Suprapubic skin (tissue), 4 donors: ENCODE measurements at places on chromosomes 3 and 15.

DNA sequence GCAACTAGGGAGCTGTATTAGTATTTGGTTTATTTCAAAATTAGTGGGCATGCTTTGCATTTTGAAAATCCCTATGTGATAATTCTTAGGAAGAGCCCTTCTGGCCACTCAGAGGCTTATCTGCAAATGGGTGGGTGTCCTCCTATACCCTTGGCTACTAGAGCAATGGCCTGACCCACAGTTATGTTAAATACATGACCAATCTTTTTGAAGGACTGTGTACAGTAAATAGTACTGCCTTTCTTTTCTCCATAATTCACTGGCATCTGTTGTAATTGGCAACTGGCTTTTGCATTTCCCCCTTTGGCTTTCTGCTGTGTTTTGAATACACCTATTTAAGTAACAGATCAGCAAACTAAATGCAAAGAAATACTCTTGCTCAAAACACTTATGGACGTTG is 175.4 kb downstream of the ANXA2 start:
- DNase-seq = no peak

DNA sequence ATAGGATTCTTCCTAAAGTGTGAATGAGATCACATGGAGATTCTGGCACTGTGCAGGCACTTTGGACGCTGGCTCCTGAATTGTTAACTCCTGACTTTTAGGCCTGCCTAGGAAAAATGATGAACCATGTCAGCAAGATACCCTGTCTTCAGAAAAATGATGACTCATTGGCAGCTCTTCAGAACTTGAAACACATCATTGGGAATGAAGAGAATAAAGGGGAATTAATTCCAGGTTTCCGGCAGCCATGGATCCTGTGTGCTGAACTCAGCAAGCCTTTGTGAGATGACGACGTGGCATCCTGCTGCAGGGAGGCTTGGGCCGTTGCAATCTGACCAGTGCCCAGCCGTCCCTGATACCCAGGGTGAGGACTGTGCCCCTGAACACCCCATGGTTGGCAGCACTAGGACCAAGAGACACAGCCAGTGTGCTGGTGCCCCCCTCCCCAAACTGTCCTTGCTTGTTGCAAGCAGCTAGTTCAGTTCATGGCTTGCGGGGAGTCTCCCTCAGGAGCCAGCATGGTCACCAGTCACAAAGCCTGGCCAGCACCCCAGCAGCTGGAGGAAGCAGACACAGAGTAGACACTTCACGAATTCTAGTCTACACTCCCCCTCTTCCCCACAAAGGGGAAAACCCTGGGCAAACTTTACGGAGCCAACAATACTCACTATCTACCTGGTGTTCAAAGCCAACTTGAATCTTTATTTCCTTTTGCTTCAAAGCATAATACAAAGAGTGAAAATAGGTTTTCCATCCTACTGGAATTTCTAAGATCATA is 7.8 kb upstream of the LIPC start:
- no peak for DNase-seq

DNA sequence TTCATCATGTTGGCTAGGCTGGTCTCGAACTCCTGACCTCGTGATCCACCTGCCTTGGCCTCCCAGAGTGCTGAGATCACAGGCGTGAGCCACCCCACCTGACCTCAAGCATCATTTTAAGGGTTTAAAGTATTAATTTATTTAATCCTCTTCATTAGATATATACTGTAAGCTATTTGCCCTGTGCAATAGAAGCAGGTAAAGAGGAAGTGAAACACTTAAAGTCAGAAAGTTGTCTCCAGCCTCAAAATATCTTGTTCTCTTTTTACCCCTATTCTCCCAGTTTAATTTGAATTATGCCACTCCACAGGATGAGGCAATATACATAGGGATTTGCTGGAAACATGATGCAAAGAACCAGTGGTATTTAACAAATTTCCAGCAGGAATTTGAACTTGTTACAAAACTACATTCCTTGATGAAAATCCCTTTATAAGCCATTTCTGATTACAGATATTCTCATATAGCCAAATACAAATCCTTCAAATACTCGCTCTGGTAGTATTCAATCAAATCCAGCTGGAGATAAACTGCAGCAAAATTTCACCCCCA is 2.0 kb downstream of the NDUFB5 start:
- DNase-seq = no peak

GRCh38 chr15:39340903-39341645 is 239.8 kb upstream of the THBS1 start:
- DNase-seq = no peak

GRCh38 chr15:85639752-85640381 is 154.9 kb downstream of the KLHL25 start:
- no peak for DNase-seq

DNA sequence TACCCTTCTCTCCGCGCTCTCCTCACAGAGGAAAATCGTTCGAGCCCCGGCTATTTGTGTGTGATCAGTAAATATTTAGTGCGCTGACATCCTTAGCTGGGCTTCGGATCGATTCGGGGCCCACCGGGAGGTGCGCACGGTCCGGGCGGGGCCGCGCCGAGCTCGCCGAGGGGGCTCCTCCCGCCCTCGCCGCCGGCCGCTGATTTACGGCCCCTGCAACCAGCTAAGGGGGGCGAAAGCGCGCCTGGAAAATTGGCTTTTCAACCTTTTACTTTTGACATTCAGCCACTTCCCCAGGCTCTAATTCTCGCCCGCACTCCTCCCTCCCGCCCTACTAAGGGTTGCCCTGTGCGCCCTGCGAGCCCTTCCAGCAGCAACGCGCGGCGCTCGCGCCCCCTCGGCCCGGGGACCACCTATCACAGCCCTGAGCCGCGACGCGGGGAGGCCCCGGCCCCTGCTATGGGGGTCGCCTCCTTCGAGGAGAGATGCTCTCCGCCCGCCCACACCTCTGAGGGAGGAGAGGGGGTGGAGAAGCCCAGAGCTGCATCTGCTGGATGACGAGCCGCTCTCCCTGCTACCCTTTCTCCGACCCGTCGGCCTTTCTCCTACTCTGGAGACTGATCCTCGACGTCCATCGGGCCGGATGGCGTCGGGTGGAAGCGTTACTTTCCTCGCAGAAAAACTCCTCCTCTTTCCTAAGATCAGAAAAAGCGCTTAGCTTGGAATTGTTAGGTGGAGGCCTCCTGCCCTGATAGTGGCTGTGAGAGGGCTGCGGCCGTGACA is 7.8 kb upstream of the NR2F2 start:
- no peak for DNase-seq

GRCh38 chr3:9135930-9136525 is 113.4 kb downstream of the SRGAP3 start:
- no peak for DNase-seq

GRCh38 chr15:90645873-90646575 is 71.1 kb upstream of the BLM start:
- no peak for DNase-seq

DNA sequence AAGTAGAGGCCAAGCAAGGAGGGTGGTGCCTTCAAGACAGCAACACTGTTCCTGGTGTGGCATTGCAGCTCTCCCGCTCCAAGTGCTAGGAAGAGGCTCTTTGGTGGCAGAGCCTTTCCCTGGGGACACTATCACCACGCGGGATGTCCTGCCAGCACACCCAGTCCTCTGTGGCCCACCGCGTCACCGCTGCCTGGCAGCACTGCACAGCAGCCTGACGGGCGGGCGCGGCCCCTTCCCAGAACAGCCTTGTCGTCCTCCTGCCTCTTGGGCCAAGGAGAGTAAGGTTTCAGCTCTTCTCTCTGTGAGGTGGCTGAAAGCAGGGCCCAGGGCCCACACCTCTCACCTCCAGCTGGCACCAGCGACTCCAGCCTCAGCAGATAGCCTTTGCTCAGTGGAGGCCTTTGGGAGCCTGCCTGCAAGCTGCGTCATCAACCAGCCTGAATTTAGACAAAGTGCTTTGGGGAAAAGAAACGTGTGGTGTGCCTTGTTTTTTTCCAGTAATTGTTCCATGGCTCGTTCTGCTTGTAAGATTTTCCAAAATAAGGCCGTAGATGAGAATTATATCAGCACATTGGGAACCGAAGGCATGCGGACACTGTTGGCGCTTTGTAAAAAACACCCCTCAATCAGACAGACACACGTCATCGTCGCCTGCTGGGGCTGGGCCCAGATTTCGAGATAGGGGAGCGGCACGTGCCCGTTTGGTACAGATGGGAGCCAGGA is 65.0 kb downstream of the AAGAB start:
- DNase-seq = no peak

DNA sequence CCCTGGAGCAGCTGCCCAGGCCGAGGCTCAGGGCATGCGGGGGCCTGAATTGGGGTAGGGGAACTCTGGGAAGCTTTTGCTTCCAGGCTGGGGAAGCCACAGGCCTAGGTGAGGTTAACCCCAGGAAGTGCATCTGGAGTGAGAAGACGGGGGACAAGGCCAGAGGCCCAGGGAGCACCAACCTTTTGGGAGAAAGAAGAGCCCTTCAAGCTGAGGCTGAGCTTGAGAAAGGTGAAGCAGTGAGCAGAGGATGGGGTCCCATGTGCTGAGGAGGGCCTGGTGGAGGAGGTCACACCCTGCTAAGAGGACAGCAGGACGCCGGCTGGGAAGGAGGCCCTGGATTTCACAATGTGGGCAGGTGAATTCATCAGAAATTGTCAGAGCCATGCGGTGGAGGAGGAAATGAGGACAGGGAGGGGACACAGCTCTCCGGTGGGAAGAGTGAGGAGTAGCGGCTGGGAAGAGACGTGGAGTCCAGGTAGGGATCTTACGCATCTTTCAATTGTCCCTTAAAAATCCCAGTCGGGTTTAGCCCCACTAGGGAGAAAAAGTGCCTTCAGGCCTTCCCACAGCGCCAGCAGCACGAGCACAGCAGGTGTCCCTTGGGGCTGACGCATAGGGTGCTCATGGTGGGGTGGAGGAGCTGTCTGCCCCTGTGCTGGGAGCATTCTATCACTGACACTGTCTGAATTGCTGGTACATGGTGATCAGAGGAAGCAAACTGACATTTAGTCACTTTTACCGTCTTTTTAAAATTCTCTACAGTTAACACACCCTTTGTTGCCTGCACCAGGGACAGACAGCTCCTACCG is 50.9 kb downstream of the HCN4 start:
- no peak for DNase-seq

DNA sequence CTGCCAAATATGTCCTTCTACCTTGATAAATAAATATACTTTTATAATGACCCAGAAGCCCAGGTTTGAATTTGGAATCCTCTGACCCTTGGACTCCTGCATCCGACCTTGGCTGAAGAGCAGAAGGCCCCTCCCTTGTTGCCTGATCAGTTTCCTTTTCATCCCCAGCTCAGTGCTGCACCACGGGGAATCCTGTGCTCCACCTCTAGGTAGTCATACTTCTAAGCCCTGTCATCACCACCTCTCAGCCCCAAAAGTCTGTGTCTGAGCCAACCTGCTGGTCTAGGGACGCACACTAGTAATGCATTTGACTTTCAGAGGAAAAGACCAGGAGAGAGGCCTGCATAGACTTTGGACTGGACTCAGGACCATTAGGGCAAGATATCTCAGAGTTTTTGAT is 310.6 kb downstream of the NLGN1 start:
- no peak for DNase-seq

- DNase-seq = no peak
These were observed 112.5 kb downstream of the IGF2BP2 start for GRCh38 chr3:185712337-185712736.

DNA sequence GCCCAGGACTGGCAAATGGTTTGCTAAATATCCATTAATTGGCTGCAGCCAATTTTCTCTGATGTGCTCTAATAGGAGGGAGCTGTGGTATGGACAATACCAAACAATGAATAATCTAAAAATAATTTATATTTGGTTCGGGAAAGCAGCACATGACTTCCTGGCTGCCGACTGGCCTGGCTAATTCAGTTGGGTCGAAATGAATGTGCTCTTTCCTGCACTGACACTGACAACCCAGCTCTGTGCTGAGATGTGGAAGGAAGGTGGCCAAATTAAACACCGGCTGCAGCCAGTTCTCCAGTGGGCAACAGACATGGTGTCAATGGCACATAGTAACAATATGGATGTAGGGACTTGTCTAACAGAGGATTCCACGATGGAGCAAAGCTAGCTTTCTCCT is 21.1 kb upstream of the COLQ start:
- no peak for DNase-seq

GRCh38 chr15:37105029-37105428 is 4.7 kb upstream of the MEIS2 start:
- DNase-seq = no peak

DNA sequence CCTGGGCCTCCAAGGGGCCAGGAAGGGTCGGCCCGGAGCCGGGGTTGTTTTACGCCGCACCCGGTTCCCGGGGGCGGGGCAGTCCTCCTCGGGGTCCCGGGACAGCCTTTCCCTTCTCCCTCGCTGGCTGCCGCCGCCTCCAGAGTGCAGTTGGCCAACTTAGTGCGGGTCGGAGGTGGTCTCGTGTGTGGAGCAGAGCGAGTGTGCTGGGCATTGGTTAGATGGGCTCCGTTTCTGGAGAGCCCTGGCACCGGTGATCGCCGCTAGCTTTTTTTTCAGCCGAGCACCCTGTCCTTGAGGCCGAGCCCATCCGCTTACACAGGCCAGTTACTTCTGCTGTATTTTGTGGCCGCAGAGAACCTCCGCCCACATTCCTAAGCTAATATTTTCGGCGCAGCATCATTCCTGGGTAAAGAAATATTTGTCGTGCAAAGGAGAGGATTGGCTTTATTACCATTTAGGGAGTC is 585 bp downstream of the KIF23 start:
- no peak for DNase-seq

DNA sequence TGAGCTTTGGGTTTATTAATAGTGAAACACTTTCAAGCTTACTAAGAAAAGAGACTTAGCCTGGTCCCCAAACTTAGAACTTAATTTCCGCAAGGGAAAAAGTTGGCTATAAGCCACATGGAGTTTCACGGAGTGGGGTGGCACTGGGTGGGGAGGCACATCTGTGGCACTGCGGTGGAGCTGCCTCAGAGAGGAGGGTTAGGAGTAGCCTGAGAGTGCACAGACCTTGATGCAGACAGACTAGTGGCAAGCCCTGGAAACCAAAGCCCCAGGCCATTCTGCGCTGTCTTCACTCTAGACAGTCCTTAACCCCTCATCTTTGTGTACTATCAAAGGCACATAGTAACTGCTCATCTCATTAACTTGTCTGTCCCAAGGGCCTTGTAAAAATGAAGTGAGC is 22.0 kb downstream of the CXCR6 start:
- no peak for DNase-seq

GRCh38 chr3:157134620-157135191 is 25.2 kb downstream of the CCNL1 start:
- DNase-seq = no peak

DNA sequence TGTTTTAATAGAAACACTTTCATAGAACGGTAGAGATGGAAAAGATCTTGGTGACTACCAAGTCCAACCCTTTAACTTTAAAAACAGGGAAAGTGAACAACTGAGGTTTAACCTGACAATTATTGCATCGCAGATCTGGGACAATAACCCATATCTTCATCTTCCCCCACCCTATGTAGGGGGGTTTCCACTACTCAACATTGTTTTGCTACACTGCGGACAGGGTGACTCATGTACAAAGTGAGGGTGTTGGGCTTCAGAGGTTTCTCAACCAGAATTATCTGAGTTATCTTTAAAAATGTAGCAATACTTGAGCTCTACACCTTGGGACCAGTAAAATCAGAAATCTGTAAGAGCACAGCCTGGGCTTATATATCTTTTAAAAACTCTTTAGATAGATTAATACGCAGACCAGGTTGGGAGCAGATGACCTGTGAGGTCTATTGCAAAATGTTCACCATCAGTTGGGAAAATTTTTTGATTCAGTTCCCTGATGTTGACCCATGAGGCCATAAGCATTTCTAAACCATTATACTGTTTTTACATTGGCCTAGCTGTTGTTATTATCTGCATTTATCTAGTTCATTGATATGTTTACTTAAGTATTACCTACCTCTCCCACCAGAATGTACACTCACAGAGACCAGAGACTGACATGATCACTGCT is 103.6 kb upstream of the ICE2 start:
- no peak for DNase-seq
